Stimulated activated CD8-positive, alpha-beta memory T cell treated with anti-CD3 and anti-CD28 coated beads, Interleukin-7, amount 100 ng/mL, for 1 hour (primary cell): ENCODE measurements at places on chromosomes 11 and 22.

DNA sequence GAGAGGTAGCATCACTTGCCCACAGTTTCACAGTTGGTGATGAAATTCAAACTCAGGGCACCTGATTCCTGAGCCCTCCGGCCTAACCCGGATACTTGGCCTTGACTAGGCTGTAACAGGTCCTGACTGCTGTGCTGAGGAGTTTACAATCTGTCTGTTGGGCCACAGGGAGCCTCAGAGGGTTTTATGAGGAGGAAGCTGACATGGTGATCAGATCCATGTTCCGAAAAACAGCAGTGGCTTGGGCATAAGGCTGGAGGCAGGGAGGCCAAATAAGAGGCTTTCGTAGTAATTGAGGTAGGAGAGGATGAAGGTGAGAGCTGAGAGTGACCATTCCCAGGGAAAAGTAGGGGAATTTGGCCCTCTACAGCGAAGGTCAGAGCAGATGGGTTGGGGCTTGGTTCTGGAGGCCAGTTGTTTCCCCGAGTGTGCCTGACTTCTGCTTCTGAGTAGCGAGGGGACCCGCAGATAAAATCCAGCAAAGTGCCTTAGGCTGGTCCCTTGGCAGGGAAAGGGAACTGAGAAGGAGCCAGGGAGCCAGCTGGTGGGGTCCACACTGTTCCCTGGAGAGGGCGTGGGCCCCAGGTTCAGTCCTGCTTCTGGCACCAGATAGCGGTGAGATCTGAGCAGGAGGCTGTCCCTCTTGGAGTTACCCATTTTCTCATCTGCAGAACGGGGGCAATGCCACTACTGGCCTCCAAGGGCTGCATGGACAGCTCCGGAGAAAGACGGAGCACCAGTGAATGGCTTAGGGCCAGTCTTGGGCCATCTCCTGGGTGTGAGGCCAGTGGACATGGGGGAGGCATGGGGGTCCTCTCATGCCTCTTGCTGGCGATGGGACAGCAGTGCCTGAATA is 6.5 kb downstream of the PRDM11 start:
- no peak for DNase-seq

GRCh38 chr11:110988671-110989070 is 256.9 kb upstream of the POU2AF2 start:
- DNase-seq, result no peak

GRCh38 chr11:43802509-43802908 is 78.1 kb upstream of the ALKBH3 start:
- no peak for DNase-seq

GRCh38 chr11:131534611-131535010 is 164.2 kb downstream of the NTM start:
- no peak for DNase-seq

- no peak for DNase-seq
Observed at GRCh38 chr11:103497268-103497667, 388.0 kb downstream of the DYNC2H1 start.

GRCh38 chr11:118021146-118021545 is 35.0 kb downstream of the IL10RA start:
- no peak for DNase-seq

DNA sequence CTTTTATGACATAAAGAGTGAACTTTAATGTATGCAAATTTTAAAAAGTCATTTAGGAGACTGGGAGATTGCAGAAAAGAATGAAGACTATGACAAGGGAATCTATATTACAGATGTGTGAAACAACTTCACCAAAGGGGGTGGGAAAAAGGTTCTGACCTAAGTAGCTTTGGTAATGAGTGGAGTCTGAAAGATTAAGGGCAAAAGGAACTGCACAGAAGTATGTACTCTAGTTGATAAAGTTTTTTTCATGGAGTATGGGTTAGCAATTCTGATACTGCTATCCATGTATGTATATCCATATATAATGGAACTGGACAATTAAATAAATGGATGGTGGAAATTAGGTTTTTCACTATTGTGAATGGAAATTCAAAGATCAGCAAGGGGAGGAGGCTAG is 9.2 kb downstream of the CKAP5 start:
- no peak for DNase-seq

DNA sequence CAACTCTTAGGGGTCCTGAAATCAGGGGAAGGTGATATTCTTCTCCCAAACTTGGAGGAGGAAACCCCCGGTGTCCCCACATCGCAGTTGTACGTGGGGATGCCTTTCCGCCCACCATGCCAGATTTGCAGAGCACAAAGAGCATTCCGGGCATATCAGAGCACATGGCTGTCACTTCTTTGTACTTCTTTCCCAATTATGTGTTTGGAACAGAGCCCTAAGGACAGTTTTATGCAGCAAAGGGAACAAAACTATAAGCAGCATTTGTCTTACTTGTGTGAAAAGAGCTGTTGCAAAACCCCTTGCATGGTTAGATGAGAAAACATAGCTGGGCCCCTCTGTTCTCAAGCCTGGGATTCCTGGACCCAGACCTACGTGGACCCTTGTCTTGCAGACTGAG is 41.2 kb downstream of the NTM start:
- DNase-seq, result no peak

DNA sequence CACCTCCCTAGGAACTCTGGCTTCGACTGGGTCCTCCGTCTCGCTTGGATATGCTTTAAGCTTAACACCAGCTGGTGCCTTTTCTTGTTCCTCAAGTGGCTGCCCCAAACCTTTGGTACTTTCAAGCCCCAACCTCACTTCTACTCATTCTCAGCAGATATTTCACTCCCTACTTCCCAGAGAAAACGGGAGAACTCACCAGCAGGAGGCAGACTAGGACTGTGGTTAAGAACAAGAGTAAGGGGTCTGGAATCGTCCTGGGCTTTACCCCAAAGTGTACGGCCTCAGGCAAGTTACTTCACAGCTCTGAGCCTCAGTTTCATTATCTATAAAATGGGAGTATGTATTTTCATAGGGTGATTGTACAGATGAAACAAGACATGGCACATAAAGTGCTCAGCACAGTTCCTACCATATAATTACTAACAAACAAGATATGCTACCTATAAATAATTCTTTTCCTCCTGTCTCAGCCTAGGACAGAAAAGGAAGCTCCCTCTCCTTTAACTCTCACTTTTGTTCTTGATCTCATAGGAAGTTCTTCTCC is 37.8 kb downstream of the PAMR1 start:
- no peak for DNase-seq
